ENCODE measurements at places on chromosomes 6 and 20. TPM values are rescaled to one million over a fixed set of nuclear protein-coding genes. Genes with fewer than 3 reads are reported as not detected.

Gene CENPQ
- 5.3 TPM for total RNA-seq

Gene NRSN1
- total RNA-seq = not detected

Gene SCGN
- not detected for total RNA-seq

Gene ENPP5
- total RNA-seq = 2.5 TPM

Gene CST4
- total RNA-seq = 0.17 TPM

Gene PARD6B
- 1.0 TPM for total RNA-seq

Gene GPLD1
- under 0.01 TPM for total RNA-seq

Gene HUS1B
- total RNA-seq = 0.77 TPM

Gene CDSN
- not detected for total RNA-seq

Gene RAET1L
- total RNA-seq = not detected

Gene COL11A2
- 0.26 TPM for total RNA-seq

Gene TAGAP
- not detected for total RNA-seq

Gene LY6G6D
- total RNA-seq = not detected

Gene INSM1
- total RNA-seq = not detected

Gene ANKEF1
- total RNA-seq = 3.5 TPM

Gene DSTN
- 289 TPM for total RNA-seq

Gene LRFN2
- total RNA-seq = not detected

Gene GNAS-AS1
- total RNA-seq = 0.33 TPM

Gene CTCFL
- total RNA-seq = not detected

Gene NT5E
- total RNA-seq = 257 TPM

Gene KIF6
- total RNA-seq = 0.83 TPM

Gene HLA-DMB
- total RNA-seq = 0.83 TPM

Gene ZMYND8
- 7.4 TPM for total RNA-seq

Gene CYP39A1
- total RNA-seq = 3.8 TPM

Gene VEGFA
- 150 TPM for total RNA-seq

Gene TRIM15
- total RNA-seq = not detected

Gene SLC4A11
- 0.51 TPM for total RNA-seq

Data from fibroblast of lung (primary cell).